K562 (cell line): ENCODE measurements at places on chromosomes 12 and 14. TPM values are rescaled to one million over a fixed set of nuclear protein-coding genes. Genes with fewer than 3 reads are reported as not detected.

KRT77 gene
- total RNA-seq = not detected in 2 replicates

CMA1 gene
- total RNA-seq = not detected in 2 replicates

SERPINA10 gene
- total RNA-seq = not detected in 2 replicates

CNPY2 gene
- 126 and 135 TPM in 2 replicates for total RNA-seq
